NCI-H510A (cell line): ENCODE measurements at places on chromosomes 4 and X.
A peak's percentile ranks its signal among the peaks of the same experiment; 100 is the strongest.

DNA sequence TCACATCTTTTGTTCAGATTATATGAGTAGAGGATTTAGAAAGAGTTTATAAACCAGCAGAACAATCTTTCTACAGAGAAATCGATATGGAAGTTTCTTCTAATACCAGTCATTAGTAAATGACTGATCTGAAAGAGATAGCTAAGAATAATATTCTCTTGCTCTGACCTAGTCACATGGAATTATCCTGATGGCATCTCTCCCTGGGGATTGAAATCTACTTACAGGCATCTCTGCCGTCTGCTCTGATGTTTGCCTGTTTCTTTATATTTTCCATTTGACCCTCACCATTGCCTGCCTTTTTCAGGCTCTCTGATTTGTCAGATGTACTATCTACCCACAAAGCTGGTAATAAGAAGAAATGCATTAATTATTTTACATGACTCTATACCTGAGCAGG lies 1157.3 kb downstream of the PCDH7 start:
- no peak for DNase-seq

GRCh38 chrX:154365997-154366665 lies 8.3 kb downstream of the FLNA start:
- no peak for DNase-seq

- no peak for DNase-seq
Observed at GRCh38 chrX:46647251-46647650, 73.7 kb downstream of the CHST7 start.

GRCh38 chrX:636981-637659 lies 6.5 kb downstream of the SHOX start:
- no peak for DNase-seq

DNA sequence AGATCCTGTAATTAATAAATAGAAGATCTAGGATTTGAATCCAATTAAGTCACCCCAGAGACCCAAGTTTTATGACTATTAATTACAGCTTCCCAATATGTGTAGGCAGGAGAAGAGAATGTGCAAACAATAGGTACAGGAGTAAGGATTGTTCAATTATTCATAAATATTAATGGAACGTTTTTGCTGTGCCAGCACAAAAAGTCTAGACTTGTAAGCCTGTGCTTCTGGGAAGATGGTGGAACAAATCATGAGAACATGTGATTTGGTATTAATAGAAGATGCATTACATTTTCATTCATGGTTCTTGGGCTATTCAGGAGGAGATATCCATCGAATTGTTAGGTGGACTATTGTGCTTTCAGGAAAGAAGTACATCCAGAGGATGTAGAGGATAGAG lies 1240.9 kb downstream of the STIM2 start:
- no peak for DNase-seq

- peak; percentile 4 for DNase-seq
Observed at GRCh38 chr4:156763511-156763910, 208.1 kb downstream of the PDGFC start.

GRCh38 chr4:51943221-51943620 lies 76.9 kb downstream of the LRRC66 start:
- no peak for DNase-seq
